ENCODE measurements at places on chromosomes 16 and 17.
A peak's percentile ranks its signal among the peaks of the same experiment; 100 is the strongest.

DNA sequence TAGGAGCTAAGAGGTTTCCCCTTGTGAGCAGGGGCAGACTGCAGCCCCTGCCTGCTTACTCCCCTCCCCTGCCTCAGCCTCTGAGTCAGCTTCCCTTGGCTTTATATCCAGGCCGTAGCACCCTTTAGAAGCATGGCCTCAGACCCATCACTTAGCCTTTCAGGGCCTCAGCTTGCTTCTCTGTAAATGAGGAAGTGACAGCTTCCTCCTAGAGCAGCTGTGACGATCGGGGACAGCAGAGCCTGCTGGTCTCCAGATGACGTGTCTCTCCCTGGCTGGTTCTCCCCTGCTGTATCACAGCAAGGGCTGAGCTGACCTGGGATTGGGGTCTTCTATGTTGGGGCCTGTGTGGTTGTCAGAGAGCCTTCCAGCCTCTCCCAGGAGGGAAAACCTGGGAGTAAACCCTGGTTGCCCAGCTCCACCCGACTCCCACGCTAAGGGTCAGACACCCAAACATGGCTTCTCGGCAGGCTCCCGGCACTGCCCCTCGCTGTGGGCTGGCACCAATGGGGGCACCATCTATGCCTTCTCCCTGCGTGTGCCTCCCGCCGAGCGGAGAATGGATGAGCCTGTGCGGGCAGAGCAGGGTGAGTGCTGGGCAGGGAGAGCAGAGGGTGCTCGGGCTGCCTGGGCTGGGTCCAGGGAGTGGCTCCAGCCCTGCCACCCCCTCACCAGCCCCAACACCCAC, 16.3 kb upstream of the MYO15B start:
- no peak for DNase-seq

GRCh38 chr17:80456465-80457235, 19.8 kb downstream of the NPTX1 start:
- DNase-seq = no peak

DNA sequence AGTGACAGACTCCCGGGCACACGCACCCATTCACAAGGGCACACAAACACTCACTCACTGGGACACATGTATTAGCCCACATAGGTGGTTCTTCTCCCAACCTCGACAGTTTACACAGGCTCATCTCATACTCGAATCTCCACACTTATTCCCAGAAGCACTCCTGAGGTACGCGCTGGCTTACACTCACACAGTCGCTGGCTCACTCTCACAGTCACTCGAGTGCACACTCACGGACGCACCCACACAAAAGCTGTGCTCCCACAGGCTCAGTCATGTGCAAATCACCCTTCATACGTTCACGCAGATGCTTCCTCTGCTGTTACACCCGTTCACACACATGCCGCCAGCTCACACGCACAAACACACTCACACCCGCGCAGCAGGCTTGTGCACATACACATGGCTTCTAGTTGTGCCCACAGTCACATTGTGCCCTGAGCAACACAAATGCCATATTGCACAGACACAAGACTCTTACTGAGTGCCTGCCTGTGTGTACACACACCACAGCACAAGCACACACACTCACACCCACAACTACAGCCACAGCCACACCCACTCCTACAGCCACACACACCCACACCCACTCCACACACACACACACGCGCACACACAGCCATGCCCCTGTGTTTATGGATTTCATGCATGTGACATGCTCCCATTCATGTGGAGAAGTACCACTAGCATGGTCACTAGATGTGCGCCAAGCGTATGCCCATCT, 8.4 kb upstream of the PRR29 start:
- no peak for DNase-seq

DNA sequence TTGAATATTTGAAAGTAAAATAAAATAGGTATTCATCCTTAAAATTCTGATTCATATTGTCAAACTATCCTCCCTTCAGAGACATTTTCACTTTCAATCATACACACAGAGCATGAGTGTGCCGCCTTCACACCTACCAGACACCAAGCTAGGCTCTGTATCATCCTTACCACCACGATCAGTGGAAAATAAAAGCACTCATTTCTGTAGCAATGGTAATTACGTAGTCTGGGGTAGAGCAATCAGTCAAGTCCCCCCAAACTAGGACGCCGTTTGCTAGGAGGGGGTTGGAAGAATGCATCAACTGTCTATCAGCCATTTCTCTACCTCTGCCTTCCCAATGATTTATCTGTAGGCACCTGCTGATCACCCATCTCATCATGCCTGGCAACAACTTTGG, 84.6 kb upstream of the GRIN2A start:
- no peak for DNase-seq

GRCh38 chr17:54536306-54536705, 364.3 kb upstream of the TOM1L1 start:
- DNase-seq = no peak

GRCh38 chr17:77746896-77747554, 211.5 kb upstream of the TNRC6C start:
- no peak for DNase-seq

DNA sequence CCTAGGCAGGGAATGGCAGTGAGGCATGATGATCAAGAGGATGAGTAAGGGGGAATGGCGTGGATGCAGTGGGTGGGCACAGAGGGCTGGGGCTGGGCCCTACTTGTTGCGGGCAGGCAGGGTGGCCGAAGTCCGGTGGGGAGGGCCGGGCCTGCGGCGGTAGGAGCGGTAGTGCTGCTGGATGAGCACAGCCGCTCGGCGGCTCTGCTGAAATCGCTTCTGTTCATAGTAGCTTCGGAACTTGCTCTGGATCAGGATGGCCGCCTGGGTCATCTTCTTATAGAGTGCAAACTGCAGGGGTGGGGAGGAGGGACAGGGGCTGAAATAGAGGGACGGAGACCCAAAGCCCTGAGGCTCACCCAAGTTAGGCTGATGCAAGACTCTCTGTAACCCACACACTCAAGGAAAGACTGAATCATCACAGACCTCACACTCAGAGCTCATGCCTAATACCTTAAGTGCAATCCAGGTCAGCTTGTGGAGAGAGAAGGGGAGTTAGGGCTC, 1.5 kb upstream of the SPAG7 start:
- no peak for DNase-seq

DNA sequence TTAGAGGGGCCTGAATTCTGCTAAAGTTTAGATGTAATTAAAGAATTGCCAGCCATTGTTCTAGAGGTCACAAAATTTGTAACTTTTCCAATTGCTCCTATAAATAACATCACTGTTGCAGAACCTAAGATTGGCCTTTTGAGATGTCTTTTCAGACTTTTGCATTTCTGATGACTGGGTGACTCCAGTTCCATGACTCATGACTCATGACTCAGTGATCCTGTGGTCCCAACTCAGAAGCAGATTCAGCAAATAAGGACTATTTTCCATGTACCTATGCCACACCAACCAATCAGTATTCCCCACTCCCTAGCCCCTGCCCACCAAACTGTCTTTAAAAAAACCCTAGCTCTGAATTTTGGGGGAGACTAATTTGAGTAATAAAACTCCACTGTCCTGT, 740.9 kb downstream of the CDH8 start:
- DNase-seq = no peak

DNA sequence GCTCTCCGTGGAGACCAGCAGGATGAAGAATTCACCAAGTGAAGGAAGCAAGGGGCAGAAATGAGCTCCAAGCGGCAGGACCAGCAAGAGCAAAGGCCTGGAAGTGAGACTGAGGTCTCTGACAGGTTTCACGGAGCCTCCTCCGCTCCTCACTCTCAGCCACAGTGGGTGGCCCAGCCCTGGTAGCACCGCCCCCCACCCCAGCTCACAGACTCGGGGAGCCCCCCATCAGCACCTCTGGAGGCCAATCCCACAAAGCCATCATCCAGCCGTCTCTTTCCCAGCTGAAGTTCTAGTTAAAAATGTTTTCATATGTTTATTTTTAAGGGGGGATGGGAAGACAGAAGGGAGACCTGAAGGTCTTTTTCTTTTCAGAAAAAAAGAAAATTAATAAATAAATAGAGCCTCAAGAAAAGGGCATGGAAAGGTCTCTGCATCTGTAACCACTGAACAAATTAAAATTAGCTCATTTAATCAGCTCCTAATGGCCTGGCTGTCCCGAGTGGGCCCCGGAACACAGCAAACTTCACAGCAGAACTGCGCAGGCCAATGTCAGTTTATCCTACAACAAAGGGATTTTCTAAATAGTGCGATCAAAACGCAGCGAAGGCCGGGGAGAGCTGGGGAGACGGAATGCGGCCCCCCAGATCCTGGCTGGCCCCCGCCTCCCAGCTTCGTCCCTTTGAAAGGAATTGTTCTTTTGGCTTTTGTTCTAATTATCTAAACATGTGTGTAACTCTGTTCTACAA, 190.3 kb downstream of the ZNF423 start:
- no peak for DNase-seq

DNA sequence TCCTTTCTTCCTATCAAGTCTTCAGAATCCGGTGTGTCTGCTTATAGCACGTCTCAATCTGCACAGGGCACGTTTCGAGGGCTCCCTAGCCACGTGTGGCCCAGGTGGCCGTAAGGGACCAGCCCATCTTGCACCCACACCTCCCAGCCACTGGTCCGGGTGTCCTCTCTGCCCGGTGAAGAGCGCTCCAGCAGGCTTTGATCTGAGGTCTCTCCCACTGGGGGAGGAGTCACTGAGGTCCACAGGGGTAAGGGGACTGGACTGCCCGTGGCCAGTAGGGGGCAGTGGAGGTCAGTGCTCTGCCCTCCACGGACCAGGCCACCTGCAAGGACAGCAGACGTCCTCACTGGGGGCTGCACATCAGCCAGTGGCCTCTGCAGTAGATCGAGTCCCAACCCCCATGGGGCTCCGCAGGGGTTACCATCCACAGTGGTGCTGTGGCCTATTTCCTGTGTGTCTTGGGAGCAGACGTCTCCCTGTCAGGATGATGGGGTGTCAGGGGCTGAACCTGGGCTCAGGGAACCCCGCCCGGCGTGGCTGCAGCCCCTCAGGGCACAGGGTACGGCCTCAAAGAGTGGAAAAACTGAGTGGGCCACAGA, 204.1 kb upstream of the CIBAR2 start:
- no peak for DNase-seq

DNA sequence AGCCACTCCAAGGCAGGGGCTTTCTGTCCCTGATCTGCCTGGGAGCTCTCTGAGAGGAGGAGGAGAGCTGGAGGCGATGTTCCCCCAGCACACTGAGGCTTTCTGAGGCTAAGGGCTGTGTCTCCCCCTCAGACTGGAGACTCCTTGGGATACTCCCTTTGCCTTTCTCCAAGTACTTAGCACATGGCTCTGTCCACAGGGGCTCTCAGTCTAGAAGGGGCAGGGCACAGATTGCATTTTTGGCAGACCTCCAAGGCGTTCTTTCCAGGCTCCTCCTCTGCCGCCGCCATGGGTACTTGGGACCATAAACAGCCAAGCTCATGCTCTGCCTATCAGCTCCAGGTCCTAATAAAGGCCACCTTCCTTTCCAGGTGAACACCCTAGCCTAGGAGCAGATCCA, 1.8 kb upstream of the GIP start:
- DNase-seq = no peak

DNA sequence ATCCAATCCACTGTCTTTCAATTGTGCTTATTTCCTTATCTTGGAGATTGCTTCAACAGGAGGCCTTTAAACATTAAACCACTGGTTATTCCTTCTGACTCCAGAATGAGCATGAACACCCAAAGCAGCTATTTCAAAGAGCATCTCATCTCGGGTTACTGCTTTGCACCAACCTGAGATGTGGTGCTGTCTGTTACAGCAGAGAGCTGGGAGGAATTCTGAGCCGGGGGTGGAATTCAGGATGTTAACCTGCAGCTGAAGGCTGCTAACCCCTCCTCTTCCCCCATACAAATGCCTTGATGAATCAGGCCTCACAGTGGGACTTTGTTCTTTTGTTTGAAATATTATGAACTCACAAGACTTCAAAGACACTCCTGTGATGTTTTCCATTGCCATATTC, 113.1 kb downstream of the SHISA9 start:
- DNase-seq = no peak

DNA sequence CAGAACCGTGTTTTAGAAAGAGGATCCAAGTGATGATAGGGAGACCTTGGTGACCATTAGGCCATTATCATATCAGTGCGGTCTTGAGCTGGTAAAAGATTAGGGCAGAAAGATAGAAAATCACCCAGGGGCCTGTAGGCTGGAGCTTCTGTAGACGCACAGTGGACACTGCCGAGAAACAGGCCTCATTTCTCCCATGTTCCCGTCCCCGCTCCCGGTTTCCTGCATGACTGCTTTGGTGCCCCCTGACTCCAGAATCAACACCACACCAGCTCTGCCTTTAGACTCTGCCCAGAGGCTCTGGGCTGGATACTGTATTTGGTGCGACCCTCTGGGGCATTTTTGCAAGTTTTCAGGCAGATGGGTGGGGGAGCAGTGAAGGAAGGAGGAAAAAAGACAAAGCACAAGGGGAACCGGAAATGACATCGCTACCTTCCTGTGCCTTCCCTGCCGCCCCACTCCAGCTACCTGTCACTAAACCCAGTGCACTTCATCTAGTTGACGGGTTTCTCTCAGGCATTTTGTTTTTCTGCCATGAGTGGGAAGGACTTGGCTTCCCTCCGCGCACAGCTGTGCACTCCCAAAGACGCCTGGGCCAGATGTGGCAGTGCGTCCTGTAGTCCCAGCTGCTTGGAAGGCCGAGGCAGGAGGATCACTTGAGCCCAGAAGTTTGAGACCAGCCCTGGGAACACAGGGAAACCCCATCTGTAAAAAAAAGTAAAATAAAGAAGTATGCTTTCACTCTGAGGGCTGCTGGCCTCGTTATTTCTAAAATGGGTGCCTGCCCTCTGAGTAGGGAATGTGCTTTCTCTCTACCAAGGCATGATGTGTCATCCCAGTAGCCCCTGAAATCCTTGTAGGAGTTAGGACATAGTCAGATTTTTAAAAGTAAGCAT, 214.1 kb downstream of the RPTOR start:
- no peak for DNase-seq

- peak; percentile 71 for DNase-seq
Observed at GRCh38 chr17:82923366-82924113, 83.7 kb upstream of the ZNF750 start.

DNA sequence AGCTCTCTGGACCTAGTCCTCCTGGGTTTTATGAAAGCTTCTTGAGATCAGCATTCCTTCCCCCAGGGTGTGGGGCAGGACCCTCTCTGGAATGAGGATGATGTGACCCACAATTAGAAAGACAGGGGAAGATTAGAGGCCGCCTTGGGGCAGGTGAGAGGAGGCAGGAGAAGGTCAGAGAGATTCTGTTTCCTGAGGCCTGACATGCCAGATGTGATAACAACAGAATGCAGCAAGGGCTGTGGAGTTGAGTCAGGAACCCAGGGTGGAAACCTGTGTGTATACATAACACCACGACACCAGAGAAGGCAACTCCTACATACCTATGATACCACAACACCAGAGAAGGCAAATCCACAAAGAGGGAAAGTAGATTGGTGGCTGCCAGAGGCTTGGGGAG, 5.4 kb upstream of the SLC5A10 start:
- DNase-seq = no peak

GRCh38 chr16:22355487-22355908, 18.9 kb downstream of the CDR2 start:
- DNase-seq = no peak

GRCh38 chr17:44687756-44688155, 1.8 kb downstream of the CCDC43 start:
- no peak for DNase-seq
